ENCODE measurements at places on chromosomes 2 and 18. TPM values are rescaled to one million over a fixed set of nuclear protein-coding genes. Genes with fewer than 3 reads are reported as not detected.

DNA sequence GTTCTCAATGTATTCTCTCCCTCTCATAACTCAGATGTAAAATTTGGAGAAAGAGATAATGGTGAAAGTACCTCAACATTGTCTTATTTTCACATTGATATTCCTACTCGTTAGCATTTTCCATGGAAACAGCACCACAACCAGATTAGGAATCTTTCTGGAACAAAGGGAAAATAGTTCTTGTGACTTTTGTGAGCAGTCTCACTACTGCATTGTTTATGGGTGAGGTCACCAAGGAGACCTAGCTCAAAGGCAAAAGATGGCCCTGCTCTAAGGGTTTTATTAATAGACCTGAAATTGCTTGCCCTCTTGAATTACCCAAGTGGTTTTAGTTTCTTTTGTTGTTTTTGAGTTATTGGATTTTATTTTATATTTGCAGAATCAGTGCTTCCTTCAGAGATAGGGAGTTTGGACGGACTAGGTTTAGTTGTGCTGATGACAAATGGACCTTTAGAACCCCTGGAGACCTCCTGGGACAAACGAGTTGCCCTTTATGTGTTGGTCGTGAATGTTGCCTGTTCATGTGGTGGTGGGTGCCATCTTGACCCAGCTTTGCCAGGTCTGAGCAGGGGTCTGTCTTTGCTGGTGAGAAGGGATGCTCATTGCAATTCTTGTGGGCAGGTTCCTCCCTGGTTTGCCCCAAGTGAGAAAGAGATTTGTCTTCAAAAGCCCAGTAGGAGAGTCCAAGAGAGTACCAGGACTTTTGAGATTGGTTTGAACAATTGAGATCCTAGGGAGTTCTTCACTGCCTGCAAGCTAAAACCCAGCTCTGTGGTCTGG lies 58.1 kb downstream of the INPP4A start:
- H3K4me3 ChIP-seq, result no peak overlapping the region
- H3K4me1 ChIP-seq, result peaks cover under 1% of the 10 kb centered on the region
- peak overlapping the region; percentile 31 for H3K27ac ChIP-seq
- H3K27me3 ChIP-seq, result no peaks in the 10 kb centered on the region

The SNORC gene
- total RNA-seq, result 8.2 TPM

DNA sequence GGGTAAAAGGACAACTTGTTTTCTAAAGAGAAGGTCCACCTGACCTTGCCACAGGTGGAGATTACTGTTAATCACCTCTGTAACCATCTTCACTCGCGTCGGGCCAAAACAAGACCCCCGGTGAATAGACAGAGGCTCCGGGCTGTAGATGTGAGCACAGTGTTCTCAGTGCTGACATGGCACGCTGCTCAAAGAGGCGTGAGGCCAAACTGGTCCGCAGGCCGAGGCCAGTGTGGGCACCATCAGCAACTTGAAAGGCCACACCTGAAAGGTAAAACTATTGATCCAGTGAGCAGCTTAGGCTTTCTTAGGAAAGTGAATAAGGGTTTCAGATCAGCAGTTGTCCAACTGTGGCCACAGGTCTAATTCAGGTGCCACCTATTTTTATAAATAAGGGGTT lies 75.1 kb downstream of the MYT1L start:
- no peaks in the 10 kb centered on the region for H3K4me1 ChIP-seq
- no peak overlapping the region for H3K27ac ChIP-seq
- no peak overlapping the region for H3K4me3 ChIP-seq
- no peaks in the 10 kb centered on the region for H3K36me3 ChIP-seq
- no peak for DNase-seq
- peaks cover 47% of the 10 kb centered on the region for H3K27me3 ChIP-seq

GRCh38 chr2:99399063-99399462 lies 61.9 kb downstream of the EIF5B start:
- H3K36me3 ChIP-seq, result peaks cover 100% of the 10 kb centered on the region
- peaks cover 6% of the 10 kb centered on the region for H3K4me1 ChIP-seq
- H3K27me3 ChIP-seq, result no peaks in the 10 kb centered on the region
- H3K4me3 ChIP-seq, result no peak overlapping the region

DNA sequence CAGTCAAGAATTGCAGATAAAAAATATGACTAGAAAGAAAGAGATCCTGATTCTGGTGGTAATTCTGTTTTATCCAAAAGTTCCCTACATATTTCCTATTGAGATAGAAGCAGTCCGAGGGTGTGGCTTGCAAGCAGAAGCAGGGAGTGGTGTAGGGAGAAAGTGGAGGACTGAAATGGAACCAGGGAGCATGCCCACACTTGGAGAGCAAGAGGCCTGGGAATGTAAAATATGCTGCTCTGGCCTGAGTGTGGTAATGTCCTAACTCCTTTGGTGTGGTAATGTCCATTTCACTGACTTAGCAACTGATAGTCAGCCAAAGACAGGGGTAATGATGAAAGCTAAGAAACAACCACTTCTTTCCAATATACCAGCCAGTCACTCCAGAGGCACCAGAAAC lies 30.1 kb upstream of the FMNL2 start:
- H3K4me1 ChIP-seq, result peaks cover 10% of the 10 kb centered on the region
- no peak overlapping the region for H3K4me3 ChIP-seq
- H3K27me3 ChIP-seq, result no peaks in the 10 kb centered on the region
- no peaks in the 10 kb centered on the region for H3K36me3 ChIP-seq

DNA sequence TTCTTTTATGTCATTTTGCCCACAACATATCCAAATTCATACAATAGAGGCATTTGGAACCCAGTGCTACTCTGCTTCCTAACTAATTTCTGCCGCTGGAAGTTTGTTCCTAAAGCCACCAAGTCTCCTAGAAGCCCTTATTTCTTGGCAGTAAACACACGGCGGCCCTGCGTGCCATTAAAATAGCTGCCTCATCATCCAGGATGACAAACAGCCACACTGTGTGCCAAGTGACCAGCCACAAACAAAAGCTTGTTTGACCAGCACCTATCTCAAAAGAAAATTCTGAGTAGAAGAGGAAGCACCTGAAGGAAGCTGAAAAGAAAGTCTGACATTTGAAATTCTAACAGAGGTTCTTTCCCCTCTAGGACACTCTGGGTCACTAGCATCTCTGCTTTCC lies 64.2 kb downstream of the BCL11A start:
- H3K36me3 ChIP-seq, result no peaks in the 10 kb centered on the region
- DNase-seq, result no peak
- no peaks in the 10 kb centered on the region for H3K4me1 ChIP-seq
- H3K4me3 ChIP-seq, result no peak overlapping the region
- no peaks in the 10 kb centered on the region for H3K27me3 ChIP-seq
- H3K27ac ChIP-seq, result no peak overlapping the region

The ASXL3 gene
- total RNA-seq, result not detected

GRCh38 chr18:67694787-67695186 lies 178.3 kb upstream of the DSEL start:
- H3K4me3 ChIP-seq, result no peak overlapping the region
- no peak for DNase-seq
- no peaks in the 10 kb centered on the region for H3K36me3 ChIP-seq

GRCh38 chr2:121999264-121999663 lies 243.8 kb downstream of the TSN start:
- peak; percentile 36 for DNase-seq
- no peak overlapping the region for H3K4me3 ChIP-seq
- H3K4me1 ChIP-seq, result peaks cover 20% of the 10 kb centered on the region
- H3K27me3 ChIP-seq, result no peaks in the 10 kb centered on the region

Data from MCF 10A (cell line).